Adrenal gland (tissue), 19 donors: ENCODE measurements at places on chromosomes 1 and 21. TPM values are rescaled to one million over a fixed set of nuclear protein-coding genes. Genes with fewer than 3 reads are reported as not detected.

The HMGCS2 gene
- total RNA-seq, result not detected

The IKBKE gene
- 9.2 TPM for total RNA-seq

The NOL9 gene
- 27.8 TPM for total RNA-seq

The LAD1 gene
- 0.11 TPM for total RNA-seq

The ARHGAP30 gene
- total RNA-seq, result 9.8 TPM

- DNase-seq, result no peak
Observed at GRCh38 chr1:60017508-60018205, 55.9 kb downstream of the C1orf87 start.

DNA sequence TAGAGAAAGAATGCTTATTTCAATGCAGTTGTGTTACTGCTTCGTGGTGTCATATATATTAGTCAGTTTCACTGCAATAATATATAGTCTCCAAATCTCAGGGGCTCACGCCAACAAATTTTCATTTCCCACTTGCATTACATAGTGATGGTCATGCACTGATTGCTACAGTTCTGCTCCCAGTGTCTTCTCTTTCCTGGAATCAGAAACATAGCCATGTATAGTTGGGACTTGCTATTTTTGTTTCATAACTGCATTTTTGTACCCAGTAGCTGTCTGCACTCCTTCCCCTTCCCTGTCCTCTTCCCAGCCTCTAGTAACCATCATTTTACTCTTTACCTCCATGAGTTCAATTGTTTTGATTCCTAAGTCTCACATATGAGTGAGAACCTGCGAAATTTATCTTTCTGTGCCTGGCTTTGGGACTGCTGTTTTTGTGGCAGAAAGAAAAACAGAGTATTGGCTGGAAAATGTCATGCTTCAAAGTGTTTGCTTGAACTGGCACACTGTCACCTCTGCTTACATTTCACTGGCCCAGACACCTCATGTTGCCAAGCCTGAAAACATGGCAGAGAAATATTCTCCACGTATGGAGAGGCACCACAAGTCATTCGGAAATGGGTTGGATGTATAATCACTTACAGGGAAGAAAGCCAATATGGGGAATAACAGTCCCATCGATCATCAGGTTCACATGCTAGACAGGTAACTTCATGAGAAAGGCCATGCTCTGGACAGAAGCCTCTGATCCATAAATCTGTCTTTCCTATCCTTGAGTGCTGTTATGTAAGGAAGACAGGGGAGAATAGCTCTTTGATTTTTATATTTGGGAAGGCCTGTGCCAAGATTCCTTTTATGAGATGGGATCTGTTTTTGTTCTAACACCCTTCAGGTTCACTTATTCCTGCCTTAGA is 60.4 kb upstream of the BACH1 start:
- no peak for DNase-seq

DNA sequence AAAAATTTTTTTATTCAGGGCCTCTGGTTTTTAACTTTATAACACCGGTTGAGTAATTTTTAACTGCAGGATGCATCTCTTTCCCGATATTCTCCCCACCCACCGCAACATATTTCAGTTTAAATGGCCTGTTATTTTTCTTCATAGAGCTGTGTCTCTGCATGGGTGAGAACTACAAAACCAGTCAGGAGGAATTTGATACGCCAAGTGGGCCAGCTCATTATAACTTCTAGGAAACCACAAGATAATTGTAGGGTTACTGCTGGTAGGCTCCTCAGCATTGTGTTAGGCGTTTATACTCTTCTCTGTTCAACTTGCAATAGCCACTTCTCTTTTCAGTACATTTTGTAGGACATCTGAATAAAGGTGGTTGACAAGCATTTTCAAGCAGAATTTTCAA is 169.7 kb downstream of the PBX1 start:
- no peak for DNase-seq

DNA sequence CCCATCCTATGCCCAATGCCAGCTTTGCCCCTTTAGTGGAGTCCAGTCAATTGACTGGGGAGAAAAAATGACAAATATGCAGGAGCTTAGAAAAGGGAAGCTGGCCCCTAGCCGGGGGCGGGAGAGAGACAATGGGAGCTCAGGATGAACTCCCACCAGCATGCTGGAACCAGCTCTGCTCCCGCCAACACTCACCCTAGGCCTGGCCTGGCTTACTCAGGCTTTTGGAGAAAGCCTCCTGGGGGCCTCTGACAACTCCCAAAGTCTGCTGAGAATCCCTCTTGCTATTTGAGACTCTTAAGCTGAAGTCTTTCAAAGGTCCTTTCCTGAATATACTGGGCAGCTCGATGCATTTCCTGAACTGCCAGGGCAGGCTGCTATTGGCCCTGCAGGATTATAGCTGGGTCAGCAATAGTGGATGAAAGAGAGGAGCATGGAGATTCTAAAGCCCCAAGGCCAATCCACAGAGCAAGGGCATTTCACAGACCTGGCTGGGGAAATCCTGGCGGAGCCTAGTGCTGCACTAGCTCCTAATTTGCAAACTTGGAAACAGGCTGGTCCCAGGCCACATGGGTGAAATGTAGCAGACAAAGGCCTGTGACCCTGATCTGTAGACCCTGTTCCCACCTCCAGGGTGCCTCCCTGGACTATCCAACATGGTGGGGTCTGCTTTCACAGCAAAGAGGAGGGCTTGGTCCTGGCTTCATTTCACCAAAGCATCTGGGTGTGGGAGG is 35.7 kb upstream of the CLSTN1 start:
- no peak for DNase-seq

The RAP1GAP gene
- total RNA-seq, result 123 TPM

DNA sequence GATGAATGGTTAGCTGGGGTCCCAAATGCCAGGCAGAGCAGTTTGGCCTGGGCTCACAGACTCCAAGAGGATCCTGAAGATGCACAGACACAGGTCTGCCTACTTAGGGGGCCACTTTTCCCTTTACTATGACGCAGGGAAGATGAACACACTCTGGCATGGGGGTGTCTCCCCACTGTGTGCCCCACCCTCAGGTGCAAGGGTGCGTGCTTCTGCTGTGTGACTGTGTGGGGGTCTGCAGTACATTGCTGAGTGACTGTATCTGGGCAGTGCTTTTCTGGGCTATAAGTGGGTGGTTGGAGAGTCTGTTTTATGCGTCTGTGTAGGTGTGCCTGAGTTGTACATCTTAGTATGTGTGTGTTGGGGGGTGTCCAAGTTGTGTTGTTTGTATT is 3.8 kb downstream of the NR0B2 start:
- DNase-seq, result no peak

DNA sequence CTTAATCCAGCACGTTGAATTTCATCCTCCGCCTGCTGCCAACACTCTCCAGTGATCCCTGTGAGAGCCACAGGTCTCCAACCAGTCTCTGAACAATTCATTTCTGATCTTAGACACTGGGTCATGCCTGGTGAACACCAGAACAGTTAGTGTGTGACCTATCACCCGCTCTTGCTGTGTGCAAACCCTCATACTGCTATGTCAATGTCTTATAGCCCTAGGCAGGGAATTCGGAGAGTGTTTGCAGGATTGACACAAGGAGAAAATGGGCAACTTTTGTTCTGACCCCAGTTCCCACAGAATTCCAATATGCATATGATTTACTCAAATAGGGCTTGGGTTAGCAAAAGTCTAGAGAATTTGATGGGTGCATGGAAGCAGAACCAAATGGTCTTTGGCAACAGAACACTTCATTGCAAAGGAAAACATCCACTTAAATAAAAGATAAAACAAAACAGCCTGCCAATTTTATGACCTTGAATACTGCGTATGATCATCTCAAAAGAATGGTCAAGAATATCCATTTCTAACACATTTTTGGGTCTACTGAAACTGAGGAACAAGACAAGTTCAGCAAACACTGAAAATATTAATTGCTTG is 23.0 kb upstream of the GUCA2B start:
- DNase-seq, result no peak

DNA sequence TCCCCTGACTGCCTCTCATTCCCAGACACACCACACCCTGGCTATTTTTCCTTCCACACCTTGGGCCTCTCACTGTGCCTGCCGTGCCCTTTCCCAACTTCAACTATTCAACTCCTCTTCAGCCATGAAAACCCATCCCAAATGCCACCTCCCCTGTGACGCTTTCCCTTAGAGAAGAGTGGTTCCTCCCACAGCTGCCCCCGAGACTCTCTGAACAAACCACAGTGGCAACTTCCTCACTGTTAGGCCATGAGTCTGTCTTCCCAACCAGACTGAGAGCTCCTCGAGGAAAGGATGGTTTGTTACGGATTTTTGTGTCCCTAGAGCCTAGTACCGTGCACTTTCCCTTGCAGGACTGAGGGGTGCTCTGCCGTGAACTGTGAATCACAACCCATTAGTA is 59.2 kb downstream of the LRRN2 start:
- no peak for DNase-seq

The FCGR3A gene
- total RNA-seq, result 184 TPM

- no peak for DNase-seq
Observed at GRCh38 chr1:240254006-240254405, 162.3 kb downstream of the FMN2 start.

GRCh38 chr1:30879126-30879786 is 29.3 kb downstream of the SDC3 start:
- no peak for DNase-seq

DNA sequence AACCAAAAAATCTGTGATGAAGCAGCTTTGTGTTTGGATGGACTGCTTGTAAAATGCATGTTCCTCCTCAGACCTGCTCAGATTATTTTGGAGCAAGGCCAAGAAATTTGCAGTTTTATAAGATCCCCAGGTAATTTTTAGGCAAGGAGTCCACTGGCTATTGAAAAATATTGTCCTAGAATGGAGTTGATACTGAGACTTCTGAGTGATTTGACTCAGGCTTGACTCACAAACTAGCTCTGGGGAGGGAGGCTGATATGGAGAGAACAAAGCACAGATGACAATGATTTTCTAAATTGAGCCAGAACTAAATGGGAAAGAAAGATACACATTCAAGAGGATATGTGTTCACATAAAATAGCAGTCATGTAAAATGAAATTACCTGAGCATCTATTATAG is 36.7 kb downstream of the AGL start:
- DNase-seq, result no peak

The PRPF38A gene
- 31.1 TPM for total RNA-seq

DNA sequence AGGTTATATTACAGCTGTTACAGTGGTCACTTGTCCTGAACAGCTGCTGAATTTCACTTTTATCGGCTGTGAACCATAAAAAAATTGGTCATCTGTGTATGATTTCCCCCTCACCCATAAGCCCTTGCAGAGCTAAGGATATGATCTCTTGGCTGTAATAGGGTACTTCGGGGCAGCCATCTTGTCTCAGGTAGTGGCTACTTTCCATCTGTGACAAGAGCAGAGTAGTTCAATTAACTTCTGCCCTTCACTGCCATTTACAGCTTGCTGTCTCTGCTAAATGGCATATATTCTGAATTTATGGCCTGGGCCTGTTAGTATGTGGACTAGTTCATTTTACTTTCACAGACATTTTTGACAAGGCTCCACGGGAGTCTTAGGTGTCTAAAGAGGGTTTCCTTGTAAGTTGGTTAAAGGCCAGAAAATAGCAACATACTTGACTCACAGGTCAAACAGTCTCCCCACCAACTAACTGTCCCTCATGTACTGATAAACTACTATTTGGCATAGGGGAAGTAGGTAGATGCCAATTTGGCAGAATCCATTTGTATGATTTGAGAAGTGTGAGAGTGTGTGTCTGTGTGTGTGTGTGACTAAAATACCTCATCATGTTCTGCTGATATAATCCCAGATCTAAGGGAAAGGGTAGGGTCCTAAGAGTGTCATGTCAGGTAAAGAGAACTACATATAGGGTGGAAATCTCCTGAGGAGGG is 151.6 kb downstream of the KCTD3 start:
- DNase-seq, result no peak

- no peak for DNase-seq
Observed at GRCh38 chr1:156559797-156560385, 12.5 kb downstream of the IQGAP3 start.

DNA sequence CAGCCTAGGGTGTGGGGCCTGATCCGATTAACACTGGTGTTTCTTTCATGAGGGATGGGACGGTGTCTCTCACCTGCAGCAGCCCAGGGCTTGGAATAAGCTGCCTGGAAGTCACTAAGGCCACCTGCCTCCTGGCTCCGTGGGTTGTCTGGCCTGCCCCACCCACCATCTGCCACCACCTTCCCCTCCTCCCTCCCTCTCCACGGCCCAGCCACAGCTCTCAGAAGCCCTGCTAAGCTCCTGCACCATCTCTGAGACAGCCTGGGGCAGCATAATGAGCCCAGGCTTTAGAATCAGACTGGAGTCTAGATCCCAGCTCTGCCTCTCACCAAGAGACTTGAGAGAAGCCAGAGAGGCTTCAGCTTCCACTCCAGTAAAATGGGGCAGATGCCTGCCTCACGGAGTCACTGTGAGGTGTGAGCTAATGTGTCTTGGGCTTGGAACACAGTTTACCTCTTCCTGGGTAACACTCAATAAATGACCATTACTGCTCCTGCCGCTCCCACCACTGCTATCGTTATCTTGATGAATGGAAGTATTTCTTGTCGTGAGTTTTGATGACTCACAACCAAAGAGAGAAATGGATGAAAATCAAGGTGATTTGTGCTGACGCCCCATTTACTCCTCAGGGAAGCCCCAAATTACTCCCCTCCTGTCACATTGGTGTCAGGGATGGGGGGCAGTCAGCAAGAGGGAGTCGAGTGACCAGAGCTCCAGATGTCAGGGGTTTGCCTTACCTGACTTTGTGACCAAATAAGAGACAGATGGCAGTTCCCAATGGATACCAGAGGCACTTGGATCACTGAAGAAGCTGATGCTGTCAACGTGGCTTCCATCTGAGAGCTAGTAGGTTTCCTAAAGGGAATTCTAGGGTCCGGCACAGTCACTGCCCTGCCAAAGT is 23.5 kb upstream of the C1QA start:
- no peak for DNase-seq

DNA sequence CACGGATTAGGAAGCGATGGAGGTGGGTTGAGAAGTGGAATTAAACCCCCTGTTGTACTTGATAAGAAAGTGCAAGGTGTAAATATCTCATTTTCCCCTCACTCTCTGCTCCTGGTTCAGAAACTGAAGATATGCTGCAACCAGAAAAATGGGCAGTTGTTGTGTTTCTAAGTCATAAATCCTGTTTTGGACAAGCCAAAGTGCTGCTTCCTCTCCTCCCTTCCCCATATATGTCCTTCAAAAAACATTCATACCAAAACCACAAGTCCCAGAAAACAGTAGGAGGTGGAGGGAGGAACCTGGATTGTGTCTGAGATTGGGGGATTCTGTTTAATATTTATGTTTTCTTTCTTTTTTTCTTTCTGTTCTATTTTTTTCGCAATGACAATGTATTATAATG is 13.6 kb upstream of the ZNF362 start:
- no peak for DNase-seq

DNA sequence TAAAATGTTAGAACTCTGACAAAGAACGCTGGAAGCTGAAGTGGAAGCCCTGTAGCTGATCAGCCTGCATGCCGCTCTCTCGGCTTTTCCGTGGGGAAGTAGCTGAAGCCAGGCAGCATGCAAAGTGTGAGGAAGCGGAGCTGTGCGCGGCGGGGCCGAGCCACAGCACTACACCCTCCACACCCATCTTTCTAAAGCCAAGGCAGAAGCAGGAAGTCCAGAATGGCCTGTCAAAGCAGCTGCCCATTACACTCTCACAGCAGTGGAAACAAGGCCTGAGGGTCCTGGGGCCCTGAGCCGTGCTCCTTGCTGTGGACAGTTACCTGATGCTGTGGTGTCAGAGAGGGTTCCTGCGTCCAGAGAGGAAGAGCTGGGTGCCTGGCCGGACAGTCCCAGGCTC is 69.6 kb downstream of the UBR4 start:
- no peak for DNase-seq

The OR6K3 gene
- total RNA-seq, result not detected
